Skin of body (tissue), 3 donors: ENCODE measurements at places on chromosomes 6 and 20.

DNA sequence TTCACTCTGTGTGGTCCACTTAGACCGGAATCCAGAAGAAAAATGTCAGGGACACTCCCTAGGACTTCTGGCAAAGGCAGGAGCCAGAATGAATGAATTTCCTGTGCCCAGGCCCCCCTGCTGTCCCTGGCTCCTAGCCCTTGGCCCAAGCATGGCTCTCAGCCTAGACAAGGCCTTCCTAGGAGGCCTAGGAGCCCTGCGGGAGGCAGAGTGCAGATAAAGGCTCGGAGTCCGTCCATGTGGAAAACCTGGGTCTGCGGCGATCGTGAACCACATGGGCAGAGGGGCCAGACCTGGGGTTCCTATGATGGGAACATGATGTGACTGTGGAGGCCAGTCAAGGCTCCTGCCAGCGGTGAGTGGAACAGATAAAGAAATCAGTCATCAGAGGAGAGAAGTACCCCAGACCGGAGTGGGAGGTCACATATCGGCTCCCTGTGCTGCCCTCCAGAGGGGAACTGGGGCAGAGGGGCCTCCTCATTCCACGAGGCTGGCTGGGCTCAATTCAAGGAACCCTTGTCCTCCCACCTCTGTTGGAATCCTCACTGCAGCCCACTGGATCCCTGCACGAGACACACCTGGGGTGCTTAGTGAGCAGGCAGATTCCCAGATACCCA is 5.9 kb upstream of the VSTM2L start:
- no peak for DNase-seq

DNA sequence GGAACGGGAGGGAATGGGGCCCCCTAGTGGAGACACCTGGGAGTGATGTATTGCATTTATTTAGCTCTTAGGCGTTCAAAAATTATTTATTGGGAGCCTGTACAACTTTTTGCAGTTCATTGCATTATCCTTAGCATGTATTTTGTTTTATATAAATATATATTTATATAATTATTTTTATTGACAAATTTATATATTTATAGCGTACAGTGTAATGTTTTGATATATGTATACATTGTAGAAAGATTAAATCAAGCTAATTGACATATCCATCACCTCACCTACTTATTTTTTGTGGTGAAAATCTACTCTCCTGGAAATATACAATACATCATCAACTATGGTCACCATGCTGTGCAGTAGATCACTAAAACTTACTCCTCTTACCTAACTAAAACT is 975 bp downstream of the SIRT5 start:
- no peak for DNase-seq

DNA sequence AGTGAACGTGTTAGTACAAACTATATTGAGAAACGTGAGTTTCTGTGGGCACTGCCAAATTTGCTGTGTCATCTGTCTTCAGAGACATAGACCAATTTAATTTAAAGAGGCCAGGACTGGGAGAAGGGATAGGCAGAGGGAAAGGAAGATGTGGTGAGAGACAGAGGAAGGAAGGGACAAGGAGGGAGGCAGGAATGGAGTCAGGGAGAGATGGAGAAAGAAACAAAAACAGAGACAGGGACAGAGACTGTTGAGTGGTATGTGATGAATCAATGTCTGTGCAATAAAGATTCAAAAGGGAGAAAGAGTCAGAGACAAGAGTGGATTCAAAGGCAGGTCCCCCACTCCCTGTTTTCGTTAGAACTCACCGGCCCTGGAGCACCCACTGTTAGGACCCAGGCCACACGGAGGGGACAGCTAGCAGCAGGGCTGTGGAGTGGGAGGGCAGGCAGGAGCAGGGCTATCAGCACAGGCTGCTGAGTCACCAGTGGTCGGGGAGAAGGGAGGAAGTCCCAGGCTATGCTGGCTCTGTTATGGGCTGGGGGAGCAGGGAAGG is 51.6 kb upstream of the CHD6 start:
- DNase-seq = no peak

GRCh38 chr20:824916-825315 is 8.6 kb upstream of the FAM110A start:
- no peak for DNase-seq

- peak; percentile 68 for DNase-seq
Observed at GRCh38 chr6:2103765-2104523, 141.5 kb downstream of the GMDS start.

- no peak for DNase-seq
Observed at GRCh38 chr6:82268301-82268846, 20.8 kb upstream of the IBTK start.

GRCh38 chr20:10469056-10469455 is 34.0 kb downstream of the SLX4IP start:
- no peak for DNase-seq

- DNase-seq = peak; percentile 12
Observed at GRCh38 chr6:145028144-145028818, 707.0 kb downstream of the EPM2A start.

- no peak for DNase-seq
Observed at GRCh38 chr6:158655569-158656450, 6.0 kb downstream of the SYTL3 start.

DNA sequence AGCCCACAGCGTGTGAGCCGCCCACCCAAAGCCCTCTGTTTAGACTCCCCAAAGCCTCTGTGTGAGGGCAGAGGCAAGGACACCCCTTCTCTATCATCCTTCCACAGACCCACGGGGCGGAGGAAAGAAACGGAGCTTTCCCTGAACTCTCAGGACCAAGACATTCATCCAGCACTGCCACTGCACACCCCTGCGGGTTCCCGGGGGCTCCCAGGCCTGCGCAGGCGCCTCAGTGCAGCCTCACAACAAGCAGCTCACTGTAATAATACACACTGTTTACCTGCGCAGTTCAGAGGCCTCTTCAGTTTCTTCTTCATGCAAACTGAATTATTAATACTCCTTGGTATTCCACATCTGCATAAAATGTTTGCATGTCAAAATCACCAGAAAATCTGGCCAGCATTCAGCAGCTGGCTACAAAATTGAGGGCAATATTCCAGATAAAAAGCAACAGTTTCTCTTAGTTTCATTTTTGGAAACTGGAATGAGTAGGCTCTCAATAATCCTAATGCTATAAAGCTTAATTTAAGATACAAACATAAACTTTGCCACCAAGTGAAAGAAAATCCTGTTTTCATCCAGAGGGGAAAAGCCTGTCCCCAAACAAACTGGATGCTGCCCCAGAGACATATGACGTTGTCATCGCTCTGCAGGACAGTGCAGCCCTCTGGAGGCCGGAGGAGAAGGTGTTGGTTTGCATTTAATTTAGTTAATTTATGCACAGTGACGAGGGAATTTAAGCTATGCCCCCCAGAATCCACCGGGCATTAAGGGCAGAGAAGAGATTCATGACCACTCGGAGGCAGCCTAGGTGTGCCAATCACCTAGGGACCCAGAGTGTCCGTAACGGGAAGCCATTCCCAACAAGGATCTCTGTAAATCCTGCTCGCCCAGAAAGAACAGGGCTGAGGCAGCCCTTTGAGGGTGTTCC is 45.3 kb downstream of the NINL start:
- peak; percentile 53 for DNase-seq

DNA sequence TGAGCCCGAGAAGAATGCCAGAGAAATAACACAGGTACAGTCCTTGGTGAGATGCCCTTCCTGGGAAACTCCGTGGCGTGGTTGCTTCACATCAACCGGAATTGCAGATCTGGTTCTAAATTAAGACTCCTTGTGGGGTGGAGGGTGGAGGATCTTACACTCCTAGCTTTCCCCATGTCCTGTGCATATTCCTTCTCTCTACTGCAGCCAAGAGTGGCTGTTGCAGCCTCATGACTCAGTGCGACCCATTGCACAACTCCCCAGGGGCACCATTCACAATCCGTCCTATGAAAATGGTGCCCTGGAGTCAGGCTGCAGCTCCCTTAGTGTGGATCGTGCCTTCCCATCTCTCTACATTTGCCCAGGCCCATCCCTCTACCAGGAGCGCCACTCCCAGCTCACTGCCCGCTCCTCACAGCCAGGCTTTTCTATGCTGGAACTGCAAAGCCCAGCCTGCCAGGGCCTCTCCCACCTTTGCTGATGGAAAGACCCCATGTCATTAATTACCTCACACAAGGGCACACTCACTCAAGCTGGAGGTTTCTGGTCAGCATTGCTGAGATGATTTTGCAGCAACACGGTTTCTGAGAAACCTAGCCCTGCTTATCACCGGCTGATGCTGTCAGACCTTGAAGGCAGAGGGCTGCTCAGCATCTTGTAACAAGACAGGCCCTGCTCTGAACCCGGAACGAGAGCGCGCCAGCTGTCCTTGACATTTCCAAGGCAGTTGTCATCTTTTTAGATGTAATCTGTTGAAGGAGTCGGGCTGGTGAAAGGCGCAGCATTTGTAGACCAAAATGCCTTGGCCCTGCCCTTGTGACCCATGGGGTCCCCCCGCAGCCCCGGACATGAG is 39.7 kb downstream of the SIRPA start:
- no peak for DNase-seq

DNA sequence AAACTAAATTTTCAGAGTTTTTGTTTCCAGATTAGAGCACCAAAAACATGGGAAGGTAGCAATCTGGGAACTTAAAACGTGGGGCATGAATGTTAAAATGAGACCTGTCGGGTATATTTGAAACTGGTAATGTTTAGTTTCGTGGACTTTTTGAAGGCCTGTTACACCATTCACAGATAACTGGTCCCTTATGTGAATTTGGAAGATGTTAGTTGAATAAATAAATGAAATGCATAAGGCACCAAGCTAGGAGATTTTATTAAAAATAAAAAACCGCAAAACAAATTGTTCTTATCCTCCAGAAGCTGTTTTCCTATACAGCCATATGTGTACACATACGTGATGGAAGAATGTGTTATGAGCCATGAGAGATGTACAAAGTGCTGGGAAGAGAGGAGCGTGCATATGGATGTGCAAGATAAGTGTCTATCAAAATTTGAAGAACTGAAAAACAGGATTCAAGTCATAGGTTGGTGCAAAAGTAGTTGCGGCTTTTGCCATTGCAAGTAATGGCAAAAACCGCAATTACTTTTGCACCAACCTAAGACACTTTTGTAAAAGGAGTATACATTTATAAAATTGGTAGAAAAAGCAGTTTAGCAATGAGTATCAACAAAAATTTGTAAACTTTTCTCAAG is 700 bp upstream of the MCUR1 start:
- DNase-seq = no peak

- no peak for DNase-seq
Observed at GRCh38 chr6:170489836-170490235, 63.3 kb downstream of the PSMB1 start.

DNA sequence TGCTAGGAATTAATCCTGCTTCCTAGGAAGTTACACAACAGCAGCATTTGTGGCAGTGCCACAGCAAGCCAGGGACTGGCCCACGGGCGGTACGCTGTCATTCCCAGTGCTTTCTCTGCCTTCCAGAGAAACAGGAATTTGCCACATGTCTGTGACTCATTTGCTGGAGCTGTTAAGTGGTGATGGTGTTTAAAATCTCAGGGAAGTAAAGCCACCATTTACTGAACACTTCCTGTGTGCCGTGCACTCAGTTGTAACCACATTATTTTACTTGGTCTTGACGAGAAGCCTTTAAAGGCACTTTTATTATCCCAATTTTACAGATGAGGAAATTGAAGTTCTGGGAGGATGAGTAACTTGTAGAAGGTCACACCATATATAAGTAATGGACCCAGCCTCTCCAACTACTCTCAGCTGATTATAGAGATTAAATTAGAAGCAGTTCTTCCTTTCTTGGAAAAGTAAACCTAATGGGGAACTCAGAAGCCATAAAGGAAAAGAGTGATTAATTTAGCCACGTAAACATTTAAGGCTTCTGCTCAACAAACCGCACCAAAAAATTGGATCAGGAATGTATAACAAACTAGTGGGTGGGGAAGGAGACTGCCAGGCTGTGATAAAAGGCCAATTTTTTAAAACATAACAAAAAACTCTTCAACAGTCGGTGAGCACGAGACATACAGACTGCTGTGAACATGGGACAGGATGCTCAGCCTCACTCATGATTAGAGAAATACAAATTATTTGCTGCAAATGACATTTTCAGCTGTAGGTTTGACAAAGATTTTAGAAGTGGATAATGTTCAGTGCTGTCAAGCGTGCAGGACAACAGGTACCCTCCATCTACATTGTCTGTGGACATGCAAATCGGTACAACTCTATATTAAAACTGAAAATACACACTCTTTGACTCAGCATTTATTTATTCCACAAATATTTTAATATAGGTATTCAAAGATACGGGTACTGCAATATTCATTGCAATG is 311.2 kb downstream of the NRN1 start:
- peak; percentile 44 for DNase-seq

DNA sequence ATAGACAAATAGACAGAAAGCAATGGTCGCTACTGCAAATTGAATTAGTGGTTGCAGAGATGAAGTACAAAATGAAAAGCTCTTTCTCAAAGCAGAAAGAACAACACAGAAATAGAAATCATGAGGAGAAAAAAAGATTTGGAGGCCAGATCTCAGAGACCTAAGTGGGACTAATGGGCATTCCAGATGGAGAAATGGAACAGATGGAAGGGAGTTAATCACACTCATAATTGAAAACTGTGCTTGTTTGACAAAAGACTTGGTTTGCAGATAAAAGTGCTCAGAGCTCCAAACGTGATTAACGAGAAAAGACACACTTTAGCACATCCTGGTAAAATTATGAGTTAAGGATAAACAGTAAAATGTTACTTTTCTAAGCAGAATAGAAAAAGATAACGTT is 58.1 kb upstream of the SNRPB2 start:
- no peak for DNase-seq

DNA sequence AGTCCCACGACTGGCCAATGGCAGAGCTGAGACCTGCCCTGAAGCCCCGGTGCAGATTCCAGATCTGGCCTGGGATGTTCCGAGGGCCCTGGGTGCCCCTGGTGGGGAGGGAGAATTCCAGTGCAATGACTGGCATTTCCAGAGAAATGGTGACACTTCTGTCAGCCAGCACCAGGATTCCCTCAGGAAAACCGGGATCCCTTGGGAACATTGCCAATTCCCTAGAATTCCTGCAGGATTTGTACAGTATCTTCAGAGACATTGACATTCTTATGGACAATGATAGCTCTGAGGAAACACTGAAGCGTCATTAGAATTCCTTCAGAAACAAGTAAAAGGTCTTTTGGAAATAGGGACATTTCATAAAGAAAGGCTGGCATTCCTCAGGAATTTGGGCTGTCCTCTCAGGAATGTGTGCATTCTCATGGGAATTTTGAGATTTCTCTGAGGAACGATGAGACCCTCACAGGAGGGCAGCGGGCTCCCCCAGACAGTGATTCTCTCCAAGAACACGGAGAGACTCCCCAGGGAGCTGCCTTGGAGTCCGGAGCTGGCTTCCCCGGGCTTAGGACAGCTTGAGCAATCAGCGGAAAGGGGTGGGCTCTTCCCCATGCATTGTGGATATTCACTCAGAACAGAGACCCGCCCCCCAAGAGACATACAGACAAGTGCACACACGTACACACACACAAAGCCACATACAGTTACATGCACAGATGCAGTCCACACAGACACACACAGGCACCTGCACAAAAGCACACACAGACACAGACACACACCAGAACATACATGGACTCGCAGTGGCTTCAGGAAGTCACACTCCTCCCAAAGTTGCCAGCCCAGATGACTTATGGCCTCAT is 35.2 kb upstream of the BPIFA2 start:
- DNase-seq = no peak

DNA sequence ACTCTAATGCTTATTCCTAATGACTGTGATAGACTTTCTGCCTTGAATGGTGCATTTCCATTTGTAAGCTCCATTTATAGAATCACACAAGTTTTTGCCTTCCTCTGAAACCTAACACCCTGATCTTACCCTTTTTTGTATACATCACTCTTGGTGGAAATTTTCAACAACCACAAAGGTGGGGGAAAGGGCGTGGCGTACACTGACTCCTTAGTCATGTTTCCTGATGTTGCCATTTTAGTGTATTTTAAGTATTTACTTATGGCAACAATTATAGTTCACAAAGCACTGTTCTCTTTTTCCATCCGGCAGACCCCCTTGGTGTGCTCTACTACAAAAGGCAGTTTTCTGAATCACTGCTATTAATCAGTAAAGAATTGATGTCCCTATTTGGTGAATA is 92.0 kb downstream of the ATXN1 start:
- no peak for DNase-seq
